Stimulated activated CD4-positive, alpha-beta T cell treated with anti-CD3 and anti-CD28 coated beads, Interleukin-1b, Interleukin-23, amount 100 ng/mL, for 4 hours (primary cell): ENCODE measurements at places on chromosomes 13 and 19.

DNA sequence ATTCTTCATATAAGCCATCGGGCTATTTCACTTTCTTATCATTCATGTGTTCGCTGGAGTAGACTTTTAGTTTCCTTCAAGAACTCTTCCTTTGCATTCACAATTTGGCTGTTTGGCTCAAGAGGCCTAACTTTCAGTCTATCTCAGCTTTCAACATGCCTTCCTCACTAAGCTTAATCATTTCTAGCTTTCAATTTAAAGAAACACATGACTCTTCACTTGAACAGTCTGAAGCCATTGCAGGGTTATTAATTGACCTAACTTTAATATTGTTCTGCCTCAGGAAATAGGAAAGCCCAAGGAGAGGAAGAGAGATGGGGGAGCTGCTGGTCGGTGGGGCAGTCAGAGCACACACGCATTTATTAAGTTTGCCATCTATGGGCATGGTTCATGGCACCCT is 158.1 kb downstream of the SUCLA2 start:
- no peak for DNase-seq

DNA sequence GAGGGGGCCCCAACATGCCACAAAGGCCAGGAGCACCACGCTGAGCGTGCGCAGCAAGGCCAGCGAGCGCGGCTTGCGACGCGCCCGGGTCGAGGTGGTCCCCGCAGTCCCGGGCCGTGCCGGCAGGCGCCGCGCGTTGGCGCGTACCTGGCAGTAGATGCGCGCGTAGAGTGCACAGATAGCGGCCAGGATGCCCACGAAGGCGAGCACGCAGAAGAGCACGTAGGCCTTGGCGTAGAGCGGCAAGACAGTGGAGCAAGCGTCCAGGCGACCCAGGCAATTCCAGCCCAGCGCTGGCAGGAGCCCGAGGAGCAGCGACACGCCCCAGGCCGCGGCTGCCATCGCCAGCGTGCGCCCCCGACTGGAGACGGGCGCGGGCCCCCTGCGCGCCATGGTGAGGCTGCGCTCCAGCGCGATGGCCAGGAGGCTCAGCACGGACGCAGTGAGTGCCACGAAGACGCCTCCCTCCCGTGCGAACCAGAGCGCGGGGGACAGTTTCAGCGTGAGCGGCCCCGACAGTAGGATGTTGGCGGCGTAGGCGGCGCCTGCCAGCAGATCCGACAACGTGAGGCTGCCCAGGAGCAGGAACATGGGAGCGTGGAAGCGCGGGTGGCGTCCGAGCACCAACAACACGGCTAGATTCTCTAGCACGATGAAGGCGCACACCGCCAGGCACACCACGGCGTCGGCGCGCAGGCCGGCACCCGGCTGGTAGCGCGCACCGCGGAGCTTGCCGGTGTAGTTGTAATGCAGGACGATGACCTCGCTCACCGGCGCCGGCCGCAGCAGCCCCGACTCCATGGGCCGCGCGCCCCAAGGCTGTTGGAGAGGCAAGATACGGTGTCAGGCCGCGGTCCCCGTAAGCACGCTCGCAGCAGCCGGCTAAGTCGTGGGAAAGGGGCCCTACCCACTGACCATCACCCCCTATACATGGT is 2.8 kb downstream of the S1PR5 start:
- no peak for DNase-seq

GRCh38 chr19:43820098-43820883 is 6.8 kb upstream of the ZNF283 start:
- DNase-seq, result peak; percentile 34

DNA sequence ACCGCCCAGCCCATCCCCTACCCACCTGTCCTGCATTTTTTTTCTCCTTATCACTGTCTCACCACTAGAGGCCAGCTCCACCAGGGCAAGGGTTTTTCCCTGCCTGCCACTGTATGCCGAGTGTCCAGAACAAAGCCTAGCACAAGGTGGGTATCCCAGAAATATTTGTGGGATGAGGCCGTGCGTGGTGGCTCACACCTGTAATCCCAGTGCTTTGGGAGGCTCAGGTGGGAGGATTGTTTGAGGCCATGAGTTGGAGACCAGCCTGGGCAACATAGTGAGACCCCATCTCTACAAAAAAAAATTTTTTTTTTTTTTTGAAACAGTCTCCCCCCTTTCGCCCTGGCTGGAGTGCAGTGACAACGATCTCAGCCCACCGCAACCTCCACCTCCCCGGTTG is 2.9 kb upstream of the MRI1 start:
- DNase-seq, result no peak
